ENCODE measurements at places on chromosomes 12 and 14.
A peak's percentile ranks its signal among the peaks of the same experiment; 100 is the strongest.

DNA sequence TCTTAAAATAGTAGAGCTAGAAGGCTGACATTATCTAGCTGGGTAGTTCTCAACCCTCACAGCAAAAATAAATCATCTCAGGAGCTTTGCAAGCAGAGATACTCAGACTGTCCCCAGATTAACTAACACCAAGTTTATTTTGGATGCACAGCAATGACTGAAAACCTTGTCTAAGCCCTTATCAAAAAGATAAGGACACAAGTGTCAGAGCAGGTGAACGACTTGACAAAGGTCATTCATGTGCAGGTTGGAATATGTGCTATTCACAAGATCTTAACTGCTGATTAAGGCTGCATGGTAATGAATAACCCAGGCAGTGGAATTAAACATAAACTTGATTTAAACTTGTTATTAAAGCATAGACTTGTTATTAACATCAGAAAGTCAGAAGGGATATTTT is 246.6 kb downstream of the BTG1 start:
- DNase-seq: no peak

DNA sequence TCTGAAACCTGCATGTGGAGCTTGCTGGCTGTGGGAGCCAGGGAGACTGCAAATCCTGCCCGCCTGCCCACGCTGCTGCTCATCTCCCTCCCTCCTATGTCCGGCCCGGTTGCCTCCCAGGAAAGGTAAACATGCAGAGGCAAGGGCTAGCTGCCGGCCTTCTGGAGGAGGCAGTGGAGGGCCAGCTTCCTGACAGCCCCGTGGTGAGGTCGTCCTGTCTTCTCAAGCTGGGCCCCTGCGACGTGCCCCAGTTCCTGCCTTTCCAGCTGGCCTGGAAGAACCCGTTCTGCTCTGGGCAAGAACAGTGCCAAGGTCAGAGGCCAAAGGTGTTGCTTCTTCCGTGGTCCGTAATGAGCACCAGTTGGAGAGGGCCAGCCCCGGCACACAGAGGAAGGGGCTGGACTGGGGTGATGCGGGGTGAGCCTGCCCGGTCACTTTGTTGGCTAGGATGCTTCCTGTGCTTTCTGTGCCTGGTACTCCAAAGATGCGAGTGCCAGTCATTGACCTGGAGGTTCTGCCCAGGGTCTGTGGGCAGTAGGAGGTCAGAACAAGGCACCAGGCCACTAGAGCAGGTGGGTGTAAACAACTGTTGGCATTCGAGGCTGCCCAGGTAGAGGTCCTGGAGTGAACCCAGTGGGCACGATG is 25.3 kb downstream of the TPCN1 start:
- no peak for DNase-seq

- no peak for DNase-seq
Observed at GRCh38 chr14:102799684-102800562, 22.7 kb downstream of the TRAF3 start.

- no peak for DNase-seq
Observed at GRCh38 chr12:8057306-8057705, 8.9 kb downstream of the C3AR1 start.

DNA sequence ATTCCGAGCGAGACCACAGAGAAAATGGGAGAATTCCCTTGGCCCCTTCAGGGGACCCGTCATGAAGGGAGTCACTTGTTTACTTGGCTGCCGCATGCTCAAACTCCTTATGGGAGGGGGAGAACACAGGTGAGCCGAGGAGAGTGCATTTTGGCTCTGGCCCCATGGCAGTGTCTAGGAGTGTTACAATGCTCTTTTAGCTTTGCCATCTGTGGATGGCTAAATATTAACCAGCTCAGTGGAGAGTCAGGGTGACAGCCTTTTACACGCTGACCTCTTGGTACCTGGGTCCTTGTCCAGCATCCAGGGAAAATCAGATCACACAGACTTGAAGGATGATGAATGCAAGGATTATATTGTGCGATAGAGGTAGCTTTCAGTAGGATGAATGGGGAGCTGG is 146.4 kb upstream of the ATXN7L3B start:
- no peak for DNase-seq

GRCh38 chr14:77761205-77761931 is 412 bp upstream of the SNW1 start:
- DNase-seq: peak; percentile 44

DNA sequence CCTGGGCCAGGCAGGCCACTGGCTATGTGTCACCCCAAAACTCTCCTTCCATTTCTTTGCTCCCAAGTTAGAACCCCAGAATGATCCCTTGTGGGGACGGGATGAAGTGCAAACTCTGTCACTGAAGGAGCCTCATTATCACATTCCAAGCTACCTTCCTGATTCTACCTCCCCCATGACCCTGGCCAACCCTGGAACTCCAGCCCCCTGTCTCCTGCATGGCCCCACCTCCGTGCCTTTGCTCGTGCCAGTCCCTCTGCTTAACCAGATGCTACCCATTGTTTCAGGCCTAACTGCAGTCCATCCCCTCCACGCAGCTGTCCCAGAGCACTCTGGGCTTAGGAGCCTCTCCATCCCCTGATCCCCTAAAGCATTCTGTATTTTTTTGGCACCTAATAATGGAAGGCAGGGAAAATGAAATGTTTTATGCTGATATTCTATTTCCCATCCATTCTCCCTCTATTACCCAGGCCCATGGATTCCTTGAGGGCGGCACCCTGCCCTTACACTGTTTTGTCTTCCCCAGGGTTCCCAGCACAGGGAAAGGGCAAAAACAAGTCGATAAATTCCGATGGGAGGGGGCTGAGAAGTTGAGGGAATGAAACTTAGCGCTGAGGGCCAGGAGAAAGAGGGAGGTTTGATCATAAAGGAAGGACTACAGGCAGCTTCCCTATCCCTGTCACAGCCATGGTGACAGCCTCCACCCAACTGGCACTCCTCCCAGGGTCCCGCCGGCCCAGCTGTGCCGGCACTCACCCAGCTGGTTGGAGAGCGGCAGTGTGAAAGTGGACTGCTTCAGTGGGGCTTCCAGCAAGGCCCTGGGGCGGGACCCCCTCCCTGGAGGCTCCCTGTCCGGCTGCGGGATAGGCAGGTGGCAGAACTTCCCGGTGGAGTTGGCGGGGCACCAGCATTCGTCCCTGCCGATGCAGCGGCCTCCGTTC is 58.1 kb downstream of the ISCA2 start:
- no peak for DNase-seq

GRCh38 chr14:56903304-56903969 is 93.2 kb upstream of the OTX2 start:
- DNase-seq: no peak

DNA sequence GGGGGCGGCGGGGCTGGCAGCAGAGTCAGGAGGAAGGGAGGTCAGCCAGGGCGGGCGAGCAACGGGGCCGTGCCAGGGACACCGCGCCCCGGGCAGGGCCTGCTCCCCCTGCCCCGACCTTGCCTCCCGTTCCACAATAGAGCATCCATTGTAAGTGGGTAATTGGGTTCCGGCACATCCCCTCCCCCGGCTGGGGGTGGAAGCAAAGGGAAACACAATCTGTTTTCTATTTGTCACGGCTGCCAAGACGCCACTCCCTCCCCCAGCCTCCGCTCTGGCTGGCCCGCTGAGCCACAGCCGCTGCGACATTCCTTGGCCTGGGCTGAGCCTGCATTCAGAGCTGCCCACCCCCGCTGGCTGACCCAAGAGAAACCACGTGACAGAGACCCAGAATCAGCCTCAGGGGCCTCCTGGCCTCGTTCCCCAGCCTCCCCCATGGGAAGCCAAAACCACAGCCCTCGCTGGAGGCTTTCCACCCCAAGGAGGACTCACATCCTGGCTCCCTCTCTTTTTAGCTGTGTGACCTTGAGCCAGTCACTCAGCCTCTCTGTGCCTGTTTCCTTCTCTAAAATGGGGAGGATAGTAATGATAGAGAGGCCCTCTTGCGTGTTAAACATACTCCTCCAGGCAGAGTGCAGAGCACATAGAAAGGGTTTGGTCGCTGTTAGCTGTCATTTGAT is 117.6 kb downstream of the SCARB1 start:
- peak; percentile 95 for DNase-seq

DNA sequence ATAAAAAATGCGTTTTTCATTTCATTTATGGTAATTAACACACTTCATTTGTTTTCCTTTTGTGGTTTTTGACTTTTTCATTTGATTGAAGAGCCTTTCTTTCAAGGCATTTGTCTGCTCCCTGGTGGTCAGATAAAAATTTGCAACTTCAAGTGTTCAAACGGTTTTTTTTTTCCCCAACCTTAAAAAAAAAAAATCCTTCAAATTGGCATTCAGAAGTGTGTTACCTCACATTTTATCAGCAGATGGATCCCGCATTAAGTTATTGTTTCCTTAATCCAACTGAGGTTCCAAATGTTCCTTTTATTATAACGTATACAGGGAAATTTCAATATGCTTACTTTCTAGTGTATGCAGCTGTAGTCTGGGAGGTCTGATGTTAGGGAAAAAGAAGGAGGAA is 47.2 kb downstream of the MYF5 start:
- peak; percentile 74 for DNase-seq

DNA sequence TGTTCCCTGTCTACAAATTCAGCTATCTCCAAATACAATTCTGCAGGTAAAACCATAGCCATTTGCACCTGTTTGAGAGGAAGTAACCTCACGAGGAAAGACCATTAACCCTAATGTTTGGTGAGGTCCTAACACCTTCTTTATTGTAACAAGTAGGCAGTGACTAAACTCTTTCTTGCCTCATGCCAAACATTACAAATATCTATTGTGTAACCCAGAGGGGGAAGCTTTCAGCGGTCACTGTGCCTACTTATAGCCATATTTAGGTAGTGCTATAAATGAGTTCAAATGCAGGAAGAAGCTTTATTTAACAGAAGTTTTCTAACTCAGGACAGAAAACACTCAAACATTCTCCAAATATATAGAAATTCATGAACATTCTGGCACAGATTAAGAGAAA is 252.7 kb downstream of the LRFN5 start:
- no peak for DNase-seq

DNA sequence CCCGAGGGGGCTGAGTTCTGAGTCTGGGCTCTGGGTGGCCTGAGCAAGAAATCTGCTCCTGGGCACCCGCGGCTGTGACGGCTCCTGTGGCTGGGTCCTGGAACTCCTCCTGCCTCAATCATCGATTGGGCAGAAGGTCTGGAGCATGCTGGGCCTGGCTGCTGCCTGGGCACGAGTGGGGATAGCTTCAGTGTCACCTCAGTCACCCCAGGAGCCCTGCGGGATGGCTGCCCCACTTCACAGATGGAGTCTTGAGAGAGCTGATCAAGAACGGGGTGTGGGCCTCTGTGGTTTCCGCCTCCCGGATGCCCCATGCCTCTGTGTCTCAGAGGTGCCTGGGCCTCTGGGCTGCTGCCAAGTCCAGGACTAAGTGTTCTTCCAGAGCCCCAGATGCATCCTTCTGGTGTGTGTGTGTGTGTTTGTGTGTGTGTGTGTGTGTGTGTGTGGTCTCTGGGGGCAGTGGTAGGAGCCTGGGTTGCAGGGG is 185.6 kb upstream of the C14orf180 start:
- no peak for DNase-seq

DNA sequence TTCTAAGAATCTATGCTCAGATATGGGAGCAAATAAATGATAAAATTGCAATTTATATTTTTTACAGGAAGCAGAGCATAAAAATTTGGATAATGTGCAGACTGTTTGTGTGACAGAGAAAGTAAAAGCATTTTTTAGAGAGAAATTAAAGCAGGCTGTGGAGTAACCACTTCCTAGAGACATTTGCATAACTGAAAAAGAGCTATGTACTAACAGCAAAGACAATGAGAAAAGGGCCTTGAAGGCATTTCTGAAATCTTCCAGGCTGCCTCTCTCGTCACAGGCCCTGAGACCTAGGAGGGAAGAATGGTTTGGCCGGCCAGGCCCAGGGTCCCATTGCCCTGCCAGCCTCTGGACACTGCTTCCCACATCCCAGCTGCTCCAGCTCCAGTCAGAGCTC is 247.2 kb downstream of the ALX1 start:
- no peak for DNase-seq

- peak; percentile 69 for DNase-seq
Observed at GRCh38 chr12:116389990-116390389, 112.5 kb upstream of the MED13L start.

DNA sequence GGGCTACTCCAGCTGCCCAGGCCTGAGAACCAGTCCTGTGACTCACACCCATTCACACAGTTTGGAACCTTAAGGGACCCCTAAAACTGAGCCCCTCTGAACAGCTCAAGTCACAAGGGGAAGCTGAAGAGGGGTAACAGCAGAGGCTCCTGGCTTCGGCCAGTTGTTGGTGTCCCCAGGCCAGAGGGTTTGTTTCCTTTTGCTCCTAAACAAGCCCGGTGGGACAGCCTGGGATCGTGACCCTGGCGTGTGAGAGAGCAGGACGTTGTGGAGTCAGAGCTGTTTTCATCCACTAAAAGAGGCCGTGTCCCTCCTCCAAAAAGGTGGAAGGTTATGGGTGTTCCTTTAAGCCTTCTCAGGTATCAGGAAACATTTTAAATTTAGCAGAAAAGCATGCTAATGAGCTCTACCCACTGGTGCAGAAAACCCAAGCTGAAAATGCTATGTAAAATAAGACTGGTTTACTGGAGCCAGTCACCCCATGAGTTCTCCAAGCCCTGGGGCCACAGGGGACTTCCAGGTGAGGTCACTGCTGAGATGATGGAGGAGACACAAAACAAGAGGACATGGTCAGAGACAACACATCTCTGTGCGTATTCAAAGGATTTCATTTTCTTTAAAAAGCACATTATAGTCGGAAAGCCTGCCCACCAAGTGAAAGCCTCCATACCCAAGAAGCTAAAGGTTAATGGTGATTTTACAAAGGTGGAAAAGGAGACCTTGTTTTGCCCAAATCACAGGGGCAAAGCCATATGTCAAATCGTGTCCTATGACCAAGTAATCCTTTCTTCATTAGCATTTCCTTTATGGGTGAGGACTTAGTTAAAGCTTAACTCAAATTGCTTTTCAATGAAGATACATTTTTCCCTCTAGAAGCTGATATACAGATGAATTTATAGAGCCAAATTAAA is 14.1 kb downstream of the PRKAB1 start:
- no peak for DNase-seq

GRCh38 chr12:105860561-105861207 is 278.1 kb downstream of the NUAK1 start:
- no peak for DNase-seq

GRCh38 chr12:32255588-32255987 is 143.8 kb upstream of the FGD4 start:
- no peak for DNase-seq

- DNase-seq: no peak
Observed at GRCh38 chr14:28584951-28585350, 181.6 kb upstream of the FOXG1 start.

DNA sequence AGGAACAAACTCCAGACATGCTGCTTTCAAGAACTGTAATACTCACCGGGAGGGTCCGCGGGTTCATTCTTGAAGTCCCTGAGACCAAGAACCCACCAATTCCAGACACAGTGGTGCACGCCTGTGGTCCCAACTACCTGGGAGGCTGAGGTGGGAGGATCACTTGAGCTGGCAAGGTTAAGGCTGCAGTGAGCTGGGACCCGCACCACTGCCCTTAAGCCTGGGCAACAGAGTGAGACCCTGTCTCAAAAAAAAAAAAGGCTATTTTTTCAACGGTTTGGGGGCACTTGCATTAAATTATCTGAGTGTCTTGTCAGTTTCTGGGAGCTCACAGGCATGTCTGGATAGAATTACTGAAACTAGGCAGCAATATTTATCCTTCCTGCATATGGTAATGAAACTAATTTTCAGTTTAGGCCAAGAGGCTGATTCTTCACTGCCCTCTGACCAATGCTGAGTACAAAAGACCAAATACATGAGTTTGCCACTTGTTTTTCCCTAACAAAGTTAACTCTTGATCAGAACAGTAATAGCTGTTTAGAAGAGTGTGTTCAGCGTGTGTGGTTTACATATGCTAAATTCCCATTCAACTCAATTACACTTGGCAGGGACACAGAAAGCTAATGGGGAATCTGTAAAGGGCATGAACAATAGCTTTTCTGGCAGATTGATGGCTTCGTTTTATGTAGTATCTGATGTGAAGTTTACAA is 65.8 kb upstream of the RASSF3 start:
- DNase-seq: peak; percentile 81

Data from A673 (cell line).